Activated CD8-positive, alpha-beta memory T cell treated with anti-CD3 and anti-CD28 coated beads for 1 hour (primary cell): ENCODE measurements at places on chromosomes 3 and 15.

GRCh38 chr15:80173022-80173759 is 20.4 kb downstream of the FAH start:
- no peak for DNase-seq

GRCh38 chr15:41950127-41950483 is 22.3 kb downstream of the EHD4 start:
- no peak for DNase-seq

- DNase-seq: peak; percentile 40
Observed at GRCh38 chr15:75842722-75843677, at the start of gene UBE2Q2. Gene UBE2Q2 (plus strand): TSS chr15:75843447. CDS start chr15:75843667, 220 bp downstream.

DNA sequence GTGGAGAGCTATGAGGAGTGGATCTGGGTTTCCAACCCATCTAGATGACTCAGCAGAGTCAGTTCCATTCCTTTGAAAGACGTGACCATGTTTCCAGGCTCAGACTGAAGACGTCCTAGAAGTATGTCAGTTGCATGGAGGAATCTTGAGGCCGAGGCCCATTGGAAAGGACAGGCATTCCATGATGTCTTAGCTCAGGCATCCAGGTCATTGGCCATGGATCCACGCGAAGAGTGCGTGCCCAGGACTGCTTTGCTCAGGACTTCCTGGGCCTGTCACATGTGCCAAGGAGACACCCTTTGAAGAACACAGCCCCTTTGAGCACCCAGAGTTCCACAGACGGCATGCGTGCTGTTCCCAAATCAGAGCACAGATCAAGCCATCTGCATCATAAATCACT is 92.3 kb upstream of the ADAMTS17 start:
- DNase-seq: no peak

GRCh38 chr15:64701482-64702184 is 73.8 kb downstream of the RBPMS2 start:
- DNase-seq: no peak

DNA sequence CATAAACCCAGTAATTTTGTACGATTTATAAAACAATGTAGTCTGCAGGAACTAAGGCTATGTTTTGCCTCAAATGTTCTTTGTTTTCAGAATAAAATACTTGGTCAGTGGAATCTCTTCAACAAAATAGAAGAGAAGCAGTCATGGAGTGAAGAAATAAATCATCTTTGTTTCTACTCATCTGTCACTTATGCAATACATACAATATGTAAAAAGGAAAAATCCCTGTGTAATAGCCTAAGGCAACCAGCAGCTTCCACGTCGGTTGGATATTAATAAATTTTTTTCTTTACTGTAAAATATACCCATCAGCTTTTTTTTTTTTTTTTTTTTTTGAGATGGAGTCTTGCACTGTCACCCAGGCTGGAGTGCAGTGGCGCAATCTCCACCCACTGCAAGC is 5.2 kb upstream of the WDR5B start:
- DNase-seq: no peak

- no peak for DNase-seq
Observed at GRCh38 chr15:72983801-72984545, 68.3 kb upstream of the NEO1 start.
